ENCODE measurements at places on chromosomes 1 and 21.
A peak's percentile ranks its signal among the peaks of the same experiment; 100 is the strongest.

GRCh38 chr1:203796236-203796605, 798 bp downstream of the ZBED6 start:
- no peak for DNase-seq

DNA sequence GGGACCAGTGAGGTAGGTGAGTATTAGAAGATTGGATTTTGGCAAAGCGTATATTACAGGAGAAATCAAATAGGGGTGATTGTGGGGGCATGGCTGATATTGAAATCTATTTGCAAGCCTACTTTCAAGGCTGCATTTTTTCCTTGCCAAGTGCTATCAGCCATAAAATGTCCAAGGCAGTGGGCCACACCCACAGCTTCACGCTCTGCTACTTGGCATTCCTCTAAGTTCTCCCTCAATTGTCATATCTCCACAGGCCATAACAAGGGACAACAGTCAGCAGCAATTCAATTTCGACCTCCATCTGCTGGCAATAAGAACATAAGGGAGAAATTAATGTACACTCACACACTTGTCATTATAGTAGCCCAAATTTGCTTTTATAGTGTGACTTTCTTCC, 667.1 kb upstream of the PKN2 start:
- DNase-seq = no peak

DNA sequence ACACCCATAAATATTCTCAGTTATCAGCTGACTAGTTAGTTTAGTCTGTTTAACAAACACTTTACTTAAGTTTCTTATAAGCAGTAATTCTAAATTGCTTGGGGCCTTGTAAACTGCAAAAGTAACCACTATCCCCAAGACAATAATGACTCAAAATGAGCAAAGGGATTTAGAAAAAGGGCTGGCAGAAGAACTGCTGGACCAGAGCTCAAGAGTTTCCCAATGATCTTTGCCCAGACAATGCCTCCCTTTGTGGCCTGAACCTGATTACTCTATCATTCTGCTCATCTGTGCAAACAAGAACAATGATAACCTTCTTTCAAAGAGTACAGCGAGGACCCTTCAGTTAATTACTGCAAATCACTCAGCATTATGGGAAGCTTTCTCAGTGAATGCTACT, 123.5 kb downstream of the TIAM1 start:
- no peak for DNase-seq

GRCh38 chr1:47517946-47518345, 80.1 kb downstream of the FOXD2 start:
- DNase-seq = no peak

DNA sequence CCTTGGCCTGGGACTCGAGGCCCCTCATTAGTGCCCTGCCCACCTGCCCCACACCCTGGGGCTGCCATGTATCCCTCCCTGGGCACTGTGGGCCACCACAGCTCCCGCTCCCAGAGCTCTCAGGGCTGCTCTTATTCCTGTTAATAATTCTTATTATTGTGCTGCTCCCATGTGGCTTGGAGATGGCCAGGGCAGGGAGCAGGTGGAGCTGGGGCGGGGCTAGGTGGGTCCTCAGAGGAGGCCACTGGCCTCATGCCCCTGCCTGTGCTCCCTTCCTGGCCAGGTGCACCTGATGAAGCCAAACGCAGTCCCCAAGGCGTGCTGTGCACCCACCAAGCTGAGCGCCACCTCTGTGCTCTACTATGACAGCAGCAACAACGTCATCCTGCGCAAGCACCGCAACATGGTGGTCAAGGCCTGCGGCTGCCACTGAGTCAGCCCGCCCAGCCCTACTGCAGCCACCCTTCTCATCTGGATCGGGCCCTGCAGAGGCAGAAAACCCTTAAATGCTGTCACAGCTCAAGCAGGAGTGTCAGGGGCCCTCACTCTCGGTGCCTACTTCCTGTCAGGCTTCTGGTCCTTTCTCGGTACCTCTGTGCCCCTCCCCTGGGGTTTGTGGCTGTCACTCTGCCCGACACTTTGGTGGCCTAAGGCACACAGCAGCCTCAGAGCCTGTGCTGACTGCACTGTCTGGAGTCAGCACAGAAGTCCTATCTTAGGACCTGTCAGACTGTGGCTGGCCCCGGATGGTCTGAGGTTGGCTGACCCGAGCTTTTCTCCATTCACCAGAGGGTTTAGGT, 34.1 kb downstream of the BMP8A start:
- DNase-seq = no peak

DNA sequence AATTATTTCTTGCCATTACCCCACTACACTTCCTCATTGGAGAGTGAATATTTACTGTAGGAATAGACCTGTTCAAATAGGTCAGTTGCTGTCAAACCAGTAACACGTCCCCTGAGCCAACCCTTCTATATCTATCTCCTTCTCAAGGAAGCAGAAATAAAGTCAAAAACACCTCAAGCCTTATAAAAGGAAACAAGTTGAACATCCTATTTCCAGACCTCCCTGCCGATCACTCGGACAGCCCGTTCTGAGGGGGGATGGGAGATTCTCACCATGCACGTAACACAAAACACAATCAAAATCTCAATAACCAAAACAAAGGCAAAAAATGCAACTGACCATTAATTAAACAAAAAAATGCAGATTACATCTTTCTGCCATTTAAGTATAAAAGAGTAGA, 121.5 kb upstream of the KRTAP19-8 start:
- no peak for DNase-seq

GRCh38 chr1:37862330-37862729, 2.9 kb upstream of the MTF1 start:
- no peak for DNase-seq

- DNase-seq = no peak
Measured at GRCh38 chr1:234613128-234613875, 3.3 kb upstream of the IRF2BP2 start.

DNA sequence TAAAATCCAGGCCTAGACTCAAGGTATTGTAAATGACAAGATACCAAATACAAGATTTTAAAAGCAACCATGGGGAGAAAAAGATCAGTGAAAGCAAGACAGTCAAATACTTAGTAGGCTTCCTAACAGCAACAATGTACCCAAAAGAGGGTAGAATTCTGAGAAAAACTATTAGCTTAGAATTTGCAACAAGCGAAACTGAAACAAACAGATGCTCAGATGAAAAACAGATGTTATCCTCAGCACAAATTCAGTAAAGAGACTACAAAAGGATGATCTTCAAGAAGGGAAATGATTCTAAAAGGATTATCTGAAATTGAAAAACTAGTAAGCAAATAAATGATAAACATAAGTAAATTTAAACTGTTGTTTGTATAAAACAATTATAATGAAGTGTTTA, 40.0 kb downstream of the PDC start:
- DNase-seq = peak; percentile 10
